HCT116 (cell line): ENCODE measurements at places on chromosomes 1 and 21.

DNA sequence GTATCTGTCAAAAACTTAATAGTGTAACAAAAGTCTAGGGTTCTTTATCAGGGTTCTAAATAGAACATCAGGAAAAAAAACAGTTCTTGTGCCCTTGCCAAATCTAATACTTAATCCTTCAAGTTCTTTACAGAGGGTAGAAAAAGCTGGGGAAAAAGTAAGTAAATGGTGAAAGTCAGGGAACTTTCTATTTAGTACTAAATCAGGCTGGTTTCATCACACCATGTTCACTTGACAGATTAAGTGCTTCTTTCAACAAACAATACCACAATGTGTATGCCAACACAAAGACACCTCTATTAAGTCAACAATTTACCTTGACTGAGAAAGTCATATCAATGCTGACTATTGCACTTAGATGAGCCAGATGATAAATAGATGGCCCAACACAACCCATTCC lies 9.7 kb downstream of the DBT start:
- no peak for DNase-seq

GRCh38 chr1:234562334-234562733 lies 47.6 kb downstream of the IRF2BP2 start:
- no peak for DNase-seq

DNA sequence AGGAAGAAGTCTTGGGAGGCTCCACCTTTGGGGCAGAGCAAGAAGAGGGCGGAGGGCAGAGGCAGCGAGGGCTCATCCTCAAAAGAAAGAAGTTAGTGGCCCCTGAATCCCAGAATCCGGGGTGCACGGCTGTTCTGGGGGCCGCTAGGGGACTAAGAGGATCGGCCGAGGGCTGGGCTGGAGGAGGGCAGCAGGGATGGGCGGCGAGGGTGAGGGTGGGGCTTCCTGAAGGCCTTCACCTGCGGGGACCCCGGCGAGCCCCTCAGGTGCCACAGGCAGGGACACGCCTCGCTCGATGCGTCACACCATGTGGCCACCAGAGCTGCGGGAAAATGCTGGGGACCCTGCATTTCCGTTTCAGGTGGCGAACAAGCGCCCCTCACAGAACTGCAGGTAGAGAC lies 23.9 kb downstream of the COL6A1 start:
- DNase-seq = no peak

DNA sequence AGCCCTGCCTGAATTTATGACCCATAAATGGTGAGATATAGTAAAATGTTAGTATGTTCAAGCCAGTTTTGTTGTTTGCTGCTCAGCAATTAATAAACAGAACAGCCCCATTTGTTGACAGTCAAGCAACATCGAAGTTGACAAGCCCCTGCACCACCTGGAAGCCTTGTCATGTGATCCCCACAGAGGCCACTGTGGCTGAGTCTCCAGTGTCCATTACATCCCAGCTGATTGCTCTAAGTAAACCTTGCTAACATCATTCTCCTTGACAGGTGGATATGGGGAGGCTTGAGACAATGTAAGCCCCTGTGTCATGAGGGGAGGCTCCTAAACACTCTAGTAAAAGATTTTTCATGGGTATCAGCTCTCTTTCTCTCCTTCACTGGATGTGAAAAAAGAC lies 17.5 kb upstream of the TACSTD2 start:
- no peak for DNase-seq

DNA sequence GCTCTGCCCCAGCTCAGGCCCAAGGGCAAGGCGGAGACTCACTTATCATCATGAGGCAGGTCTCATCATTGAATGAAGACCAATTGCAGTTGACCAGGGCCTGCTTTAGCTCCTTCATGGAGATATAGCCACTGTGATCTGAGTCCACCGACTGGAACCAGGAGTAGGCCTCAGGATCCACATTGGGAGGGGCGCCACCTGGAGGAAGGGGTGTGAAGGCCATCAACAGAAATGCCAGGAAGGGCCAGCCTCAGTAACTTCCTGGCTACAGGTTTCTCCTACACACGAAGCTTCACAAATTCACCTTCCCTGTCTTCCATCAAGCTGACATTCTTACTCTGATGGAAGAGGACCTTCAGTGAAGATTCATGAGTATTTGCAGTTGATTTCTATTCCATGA lies 11.6 kb downstream of the PEF1 start:
- no peak for DNase-seq

DNA sequence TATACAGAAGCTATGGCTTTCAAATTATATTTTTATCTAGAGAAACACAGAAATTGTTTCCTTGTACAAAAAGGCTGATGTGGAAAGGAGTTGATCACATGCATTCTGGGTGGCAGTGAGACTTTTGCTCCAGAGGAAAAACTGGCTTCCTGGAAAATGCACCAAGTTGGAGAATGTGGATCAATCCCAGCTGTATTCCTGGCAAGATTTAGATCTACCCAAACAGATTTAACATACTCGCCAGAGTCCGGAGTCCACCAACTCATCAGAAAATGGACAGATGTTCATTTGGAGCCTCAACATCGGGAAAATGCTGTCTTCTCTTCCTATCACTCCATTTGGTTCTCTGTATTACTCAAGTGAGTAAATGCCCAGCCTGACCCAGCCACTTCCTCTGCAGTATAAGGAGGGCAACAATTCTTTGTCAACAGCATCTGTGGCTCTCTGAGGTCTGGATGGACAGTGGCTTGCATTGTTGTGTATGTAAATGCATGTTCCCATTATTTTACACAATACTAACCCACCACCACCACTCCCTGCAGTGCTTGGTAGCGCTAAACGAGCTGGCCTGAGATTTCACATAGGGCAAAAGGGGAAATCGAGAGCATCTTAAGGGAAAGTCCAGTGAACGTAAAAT lies 226.2 kb upstream of the IRF2BP2 start:
- DNase-seq = no peak

- DNase-seq = no peak
These were observed 5.3 kb upstream of the S100B start for GRCh38 chr21:46610018-46610701.

DNA sequence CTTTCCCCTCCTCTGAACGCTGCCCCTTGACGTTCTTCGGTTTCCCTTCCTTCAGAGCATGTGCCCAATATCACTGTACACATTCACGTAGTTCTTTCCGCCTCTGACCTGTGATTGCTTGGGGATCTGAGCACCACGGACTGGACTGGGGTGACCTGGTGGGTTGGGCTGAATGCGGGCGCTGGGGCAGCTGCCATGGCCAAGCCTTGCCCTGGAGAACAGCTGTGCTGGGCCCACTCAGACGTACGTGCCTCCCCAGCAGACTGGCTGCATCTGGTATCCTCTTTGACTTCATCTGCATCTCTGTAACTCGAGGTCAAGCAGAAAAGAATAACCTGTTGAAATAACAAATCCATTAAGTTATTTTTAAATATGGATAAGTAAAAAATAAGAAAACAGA lies 35.1 kb upstream of the DISC1 start:
- no peak for DNase-seq

DNA sequence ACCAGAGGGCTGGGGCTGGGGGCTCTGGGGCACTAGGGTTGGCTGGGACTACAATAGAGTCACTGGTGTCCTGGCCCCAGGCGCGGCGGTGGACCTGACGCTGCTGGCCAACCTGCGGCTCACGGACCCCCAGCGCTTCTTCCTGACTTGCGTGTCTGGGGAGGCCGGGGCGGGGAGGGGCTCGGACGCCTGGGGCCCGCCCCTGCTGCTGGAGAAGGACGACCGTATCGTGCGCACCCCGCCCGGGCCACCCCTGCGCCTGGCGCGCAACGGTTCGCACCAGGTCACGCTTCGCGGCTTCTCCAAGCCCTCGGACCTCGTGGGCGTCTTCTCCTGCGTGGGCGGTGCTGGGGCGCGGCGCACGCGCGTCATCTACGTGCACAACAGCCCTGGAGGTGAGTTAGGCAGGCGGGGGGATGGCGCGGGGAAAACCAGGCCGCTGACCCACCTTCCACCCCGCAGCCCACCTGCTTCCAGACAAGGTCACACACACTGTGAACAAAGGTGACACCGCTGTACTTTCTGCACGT lies 4.1 kb downstream of the TIE1 start:
- no peak for DNase-seq

DNA sequence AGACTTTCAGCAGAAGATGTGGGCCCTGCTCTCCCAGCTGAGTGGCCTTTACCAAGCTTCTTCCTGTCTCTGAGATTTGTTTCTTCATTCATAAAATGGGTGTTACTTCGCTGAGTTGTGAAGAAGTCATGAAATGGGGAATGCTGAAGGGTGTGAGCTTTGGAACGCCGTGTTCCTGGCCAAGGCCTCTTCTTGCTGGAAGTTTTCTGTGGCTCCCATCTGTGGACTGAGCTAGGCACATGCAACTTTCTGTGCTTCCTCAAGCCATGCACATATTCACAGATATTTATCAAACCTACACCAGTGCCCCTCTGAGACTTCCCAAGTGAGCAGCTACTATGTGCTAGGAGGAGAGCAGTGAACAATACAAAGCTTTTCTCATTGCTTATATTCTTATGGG lies 106.3 kb upstream of the JUN start:
- DNase-seq = no peak

- DNase-seq = no peak
These were observed 6.1 kb upstream of the ADAM15 start for GRCh38 chr1:155044812-155045657.

DNA sequence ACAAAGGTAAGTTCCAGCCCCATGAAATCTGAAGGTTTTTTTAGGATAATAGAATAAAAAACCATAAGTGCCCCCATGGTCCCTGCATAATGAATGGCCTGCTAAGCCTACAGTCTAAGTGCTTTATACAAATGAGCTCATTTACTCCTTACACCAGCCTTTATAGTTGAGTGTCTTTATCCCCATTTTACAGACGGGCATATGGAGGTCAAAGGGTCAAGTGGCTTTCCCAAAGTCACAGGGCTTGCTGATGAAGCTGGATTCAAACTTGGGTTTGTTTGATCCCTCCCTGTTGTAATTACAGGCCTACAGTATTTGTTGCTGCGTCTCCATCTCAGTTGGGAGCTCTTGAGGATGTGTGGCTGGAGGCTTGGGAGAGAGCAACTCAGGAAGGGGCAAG lies 28.3 kb upstream of the ARHGEF10L start:
- no peak for DNase-seq

DNA sequence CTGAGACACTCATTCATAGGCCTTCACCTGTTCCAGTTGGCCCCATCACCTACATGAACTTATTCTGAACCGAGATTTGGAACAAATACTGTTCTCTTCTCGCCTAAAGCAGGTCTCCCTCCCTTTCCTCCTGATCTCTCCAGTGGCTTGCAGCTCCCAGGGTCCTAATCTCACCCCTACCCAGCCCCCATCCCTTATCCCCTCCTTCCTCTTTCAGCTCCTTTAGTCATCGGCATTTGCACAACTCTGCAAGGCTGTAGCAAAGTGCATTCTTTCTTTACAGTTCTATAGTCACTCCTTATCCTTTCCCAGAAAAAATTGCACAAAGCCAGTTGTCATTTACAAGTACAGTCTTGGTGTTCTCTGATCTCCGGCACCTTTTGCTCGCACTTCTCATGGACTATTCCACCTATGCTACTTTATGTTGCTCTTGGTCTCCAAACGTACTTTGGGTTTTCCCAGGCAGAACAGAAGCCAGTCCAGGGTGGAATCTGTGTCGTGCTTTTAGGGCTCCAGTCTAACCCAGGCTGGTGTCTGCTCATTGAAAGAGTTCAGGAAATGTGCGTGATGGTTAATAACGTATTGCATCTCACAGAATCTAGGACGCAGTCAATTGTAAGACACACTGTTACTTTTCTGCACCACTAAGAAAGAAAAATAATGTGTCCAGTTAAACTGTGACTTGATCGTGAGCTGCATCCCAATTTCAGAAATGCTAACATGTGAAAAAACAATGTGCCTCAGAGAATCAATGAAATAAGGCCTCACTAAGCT lies 965 bp downstream of the ABCA4 start:
- DNase-seq = no peak

DNA sequence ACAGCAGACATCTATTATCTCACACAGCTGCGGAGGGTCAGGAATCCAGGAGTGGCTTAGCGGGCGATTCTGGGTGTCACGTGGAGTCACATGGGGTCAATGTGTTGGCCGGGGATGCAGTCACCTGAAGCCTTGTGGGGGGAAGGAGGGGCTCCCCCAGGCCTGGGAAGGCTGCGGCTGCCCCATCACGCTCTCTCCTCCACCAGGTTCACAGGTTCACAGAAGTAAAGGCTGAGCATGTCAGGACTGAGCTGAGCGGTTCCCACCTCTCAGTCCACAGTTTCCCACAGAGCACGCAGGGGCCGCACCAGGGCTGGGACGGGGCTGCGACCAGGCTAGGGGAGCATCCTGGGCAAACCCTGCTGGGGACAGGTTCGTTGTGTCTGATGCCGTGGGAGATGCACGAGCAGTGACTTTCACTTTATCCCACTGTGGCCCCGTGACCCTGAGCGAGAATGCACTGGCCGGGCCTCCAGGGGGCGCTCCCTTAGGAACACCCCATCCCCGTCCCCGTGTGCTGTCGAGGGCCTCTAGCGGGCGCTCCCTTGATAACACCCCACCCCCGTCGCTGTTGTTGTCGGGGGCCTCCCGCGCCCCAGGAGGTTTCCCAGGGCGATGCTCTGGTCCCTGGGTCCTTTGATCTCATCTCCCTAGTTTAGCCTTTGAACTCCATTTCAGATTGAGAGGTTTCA lies 73.2 kb upstream of the TRAPPC10 start:
- DNase-seq = peak; percentile 27

- DNase-seq = no peak
These were observed 265.1 kb downstream of the PTPRU start for GRCh38 chr1:29501227-29501976.

DNA sequence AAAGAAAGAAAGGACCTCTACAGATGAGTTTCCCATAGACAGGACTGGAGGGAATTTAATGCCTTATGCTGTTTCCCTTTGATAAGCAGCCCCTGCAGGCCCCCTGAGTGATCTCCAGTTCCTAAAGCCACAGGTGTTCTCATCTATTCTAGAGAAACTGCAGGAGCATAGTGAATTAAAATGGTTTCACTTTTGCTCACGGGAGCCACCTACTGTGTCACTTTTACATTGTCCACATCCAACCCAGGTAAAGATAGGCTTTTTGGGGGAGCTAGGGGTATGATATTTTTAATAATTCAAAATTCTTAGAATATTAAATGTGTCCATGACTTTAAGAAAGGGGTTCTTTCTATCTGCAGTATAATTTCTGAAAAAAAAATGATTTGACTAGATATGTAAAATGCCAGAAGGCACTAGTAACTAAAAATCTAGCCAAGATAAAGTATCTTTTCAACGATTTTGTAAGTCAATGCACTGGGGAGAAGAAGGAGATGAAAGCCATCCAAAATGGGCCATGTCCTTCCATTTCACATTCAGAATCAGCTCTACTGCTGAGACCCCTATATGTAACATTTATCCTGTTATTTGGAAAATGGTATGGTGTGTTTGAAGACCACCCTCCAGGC lies 267.3 kb upstream of the DUSP10 start:
- DNase-seq = no peak
